ENCODE measurements at places on chromosomes 2 and 18.

- no peak for DNase-seq
These were observed 19.6 kb downstream of the CUL3 start for GRCh38 chr2:224565452-224566035.

DNA sequence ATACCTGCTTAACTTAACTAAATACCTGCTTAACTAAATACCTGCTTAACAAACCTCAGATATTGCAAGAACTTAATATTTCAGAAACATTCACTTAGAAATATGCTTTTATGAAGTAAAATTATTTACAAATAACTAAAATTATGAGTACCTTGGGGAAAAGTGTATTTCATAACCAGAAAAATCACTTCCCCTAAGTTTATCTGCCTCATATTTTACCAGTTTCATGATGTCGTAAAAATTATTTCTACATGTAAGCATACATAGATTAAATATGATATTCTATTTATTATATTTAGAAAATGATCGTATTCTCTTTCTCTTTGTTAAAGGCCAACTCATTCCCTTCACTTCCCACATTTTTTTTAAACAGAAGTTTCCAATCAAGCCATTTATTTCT, 41.5 kb upstream of the DSC1 start:
- no peak for DNase-seq

GRCh38 chr2:33812707-33813106, 213.6 kb upstream of the FAM98A start:
- no peak for DNase-seq

GRCh38 chr2:170314744-170315447, 136.9 kb downstream of the MYO3B start:
- no peak for DNase-seq

GRCh38 chr18:70982292-70982691, 693.4 kb downstream of the SOCS6 start:
- DNase-seq, result no peak

DNA sequence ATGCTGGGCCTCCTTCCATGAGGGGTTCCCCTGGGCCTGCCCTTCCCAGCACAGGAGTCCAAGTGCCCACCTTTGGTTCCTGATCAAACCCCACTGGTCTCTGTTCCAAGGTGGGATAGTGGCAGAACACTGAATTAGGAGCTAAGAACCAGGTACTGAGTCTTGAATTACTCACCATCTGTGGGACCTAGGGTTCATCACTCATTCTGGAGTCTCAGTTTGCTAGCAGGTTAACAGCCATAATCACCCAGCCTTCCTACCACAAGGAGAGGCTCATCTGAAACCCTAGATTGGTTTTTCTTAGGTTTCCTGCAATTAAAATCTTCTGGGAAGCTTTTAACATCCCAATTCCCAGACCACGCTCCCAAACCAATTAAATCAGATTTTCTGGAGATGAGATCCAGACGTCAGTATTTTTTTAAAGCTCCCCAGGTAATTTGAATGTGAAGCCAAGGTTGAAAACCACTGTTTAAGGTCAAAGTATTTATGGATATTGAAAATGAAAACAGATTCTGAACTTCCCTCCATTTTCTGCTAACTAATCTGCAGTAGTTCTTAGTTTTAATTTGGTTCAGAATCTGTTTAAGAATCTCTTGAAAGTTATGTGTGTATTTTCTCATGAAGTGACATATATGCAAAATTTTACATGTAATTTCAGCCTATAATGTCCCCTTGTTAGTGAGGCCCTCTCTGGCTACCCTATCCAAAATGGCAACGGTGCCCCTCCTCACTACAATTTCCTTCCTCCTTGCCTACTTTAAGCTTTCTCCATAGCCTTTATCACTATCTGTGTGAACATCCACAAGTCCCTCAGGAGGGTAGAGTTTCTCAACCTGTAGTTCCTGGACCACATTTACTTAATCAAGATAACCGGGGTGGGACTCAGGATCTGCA, 166.5 kb upstream of the CXCR4 start:
- no peak for DNase-seq

GRCh38 chr2:236014408-236015131, 153.6 kb downstream of the GBX2 start:
- no peak for DNase-seq

- DNase-seq, result no peak
These were observed 826.0 kb downstream of the PLCL1 start for GRCh38 chr2:198630384-198630783.

DNA sequence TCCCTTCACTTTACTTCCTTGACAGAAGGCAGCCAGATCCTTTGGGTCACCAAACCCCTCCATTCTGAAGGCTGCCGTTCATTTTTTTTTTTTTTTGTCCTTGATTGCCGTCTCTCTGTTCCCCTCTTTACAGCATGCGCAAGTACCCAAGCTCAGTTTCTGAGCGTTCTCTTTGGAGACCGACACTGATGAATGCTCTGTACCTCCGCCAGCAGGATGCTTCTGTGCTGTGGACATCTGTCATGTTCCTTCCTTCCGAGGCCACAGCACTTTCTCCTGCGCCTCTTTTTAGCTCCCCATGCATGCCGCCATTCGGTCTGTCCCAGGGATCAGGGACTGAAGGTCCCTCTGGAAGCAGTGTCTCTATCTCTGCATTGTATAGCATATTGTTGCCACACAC, 278.7 kb upstream of the RAB12 start:
- no peak for DNase-seq

DNA sequence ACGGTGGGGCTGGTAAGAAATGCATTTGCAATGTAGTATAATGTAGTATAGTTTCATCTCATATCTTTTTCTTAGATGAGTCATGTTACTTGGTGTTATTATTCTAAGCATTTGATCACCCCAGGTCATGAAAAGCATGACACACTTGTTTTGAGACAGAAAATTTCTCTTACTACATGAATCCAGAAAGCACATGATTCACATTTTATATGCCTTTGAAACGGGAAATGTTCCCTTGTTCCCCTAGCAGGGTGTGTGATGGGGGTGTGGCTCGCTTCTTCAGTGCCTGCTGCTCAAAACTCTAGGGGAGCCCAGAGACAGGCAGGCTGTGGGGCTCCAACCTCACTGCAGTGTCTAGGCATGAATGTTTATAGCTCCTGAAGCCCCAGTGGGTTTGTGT, 116.0 kb upstream of the RAB27B start:
- no peak for DNase-seq
